ENCODE measurements at places on chromosomes 12 and 14.

DNA sequence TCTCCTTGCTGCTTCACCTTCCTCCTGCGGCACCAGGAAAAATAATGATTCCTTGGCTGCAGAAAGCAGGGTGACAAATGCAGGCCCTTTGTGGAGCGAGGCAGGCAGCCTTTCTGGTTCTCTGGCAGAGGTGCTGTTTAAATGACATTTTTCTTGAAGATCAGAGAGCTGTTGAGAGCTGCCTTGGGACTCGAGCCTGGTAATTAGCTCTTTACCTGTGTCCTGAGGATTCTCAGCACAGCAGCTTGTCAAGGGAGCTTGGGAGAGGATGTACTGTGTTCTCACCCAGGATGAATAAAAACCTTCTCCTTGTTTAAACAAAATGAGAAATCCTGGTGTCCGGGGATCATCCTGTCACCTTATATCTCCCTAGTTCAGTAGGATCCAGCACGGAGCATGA is 204.0 kb downstream of the AACS start:
- no peak overlapping the region for H3K27ac ChIP-seq
- no peaks in the 10 kb centered on the region for H3K27me3 ChIP-seq
- no peaks in the 10 kb centered on the region for H3K36me3 ChIP-seq
- no peak overlapping the region for H3K4me3 ChIP-seq
- H3K4me1 ChIP-seq, result no peaks in the 10 kb centered on the region
- no peak for DNase-seq

- H3K4me1 ChIP-seq, result no peaks in the 10 kb centered on the region
- H3K27ac ChIP-seq, result no peak overlapping the region
- DNase-seq, result no peak
- no peaks in the 10 kb centered on the region for H3K36me3 ChIP-seq
Observed at GRCh38 chr14:92638904-92639303, 109.5 kb downstream of the LGMN start.

- H3K27ac ChIP-seq, result no peak overlapping the region
- no peaks in the 10 kb centered on the region for H3K36me3 ChIP-seq
- no peak for DNase-seq
- no peak overlapping the region for H3K4me3 ChIP-seq
- no peaks in the 10 kb centered on the region for H3K4me1 ChIP-seq
Observed at GRCh38 chr12:99957866-99958466, 26.8 kb downstream of the ANKS1B start.

GRCh38 chr14:61891170-61891569 is 128.9 kb downstream of the SNAPC1 start:
- DNase-seq, result no peak
- no peak overlapping the region for H3K4me3 ChIP-seq
- peaks cover 1% of the 10 kb centered on the region for H3K27me3 ChIP-seq
- no peaks in the 10 kb centered on the region for H3K36me3 ChIP-seq

GRCh38 chr14:68684466-68685418 is 108.1 kb downstream of the ZFP36L1 start:
- H3K4me1 ChIP-seq, result peaks cover 53% of the 10 kb centered on the region
- no peak for DNase-seq
- H3K4me3 ChIP-seq, result peak overlapping the region; percentile 23
- H3K27me3 ChIP-seq, result no peaks in the 10 kb centered on the region
- no peaks in the 10 kb centered on the region for H3K36me3 ChIP-seq

DNA sequence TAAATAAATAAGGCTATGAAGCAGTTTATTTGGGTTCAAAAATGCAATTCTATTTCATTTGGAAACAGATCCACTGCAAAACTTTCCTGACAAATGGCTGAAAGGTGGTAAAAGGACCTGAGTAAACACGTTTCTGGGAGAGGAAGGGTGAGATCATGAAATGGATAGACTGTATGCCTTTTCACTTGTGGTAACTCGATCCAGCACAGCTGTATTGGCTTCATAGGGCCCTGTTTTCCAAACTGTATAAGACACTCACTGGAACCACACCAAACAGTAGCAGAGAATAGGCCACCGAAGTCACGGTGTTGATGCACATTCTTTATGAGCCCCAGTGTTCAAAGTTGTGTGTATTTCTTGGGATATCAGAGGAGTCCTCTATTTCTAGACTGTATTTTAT is 325.2 kb upstream of the DIO2 start:
- H3K4me1 ChIP-seq, result no peaks in the 10 kb centered on the region
- no peak overlapping the region for H3K27ac ChIP-seq
- no peak for DNase-seq
- no peak overlapping the region for H3K4me3 ChIP-seq

DNA sequence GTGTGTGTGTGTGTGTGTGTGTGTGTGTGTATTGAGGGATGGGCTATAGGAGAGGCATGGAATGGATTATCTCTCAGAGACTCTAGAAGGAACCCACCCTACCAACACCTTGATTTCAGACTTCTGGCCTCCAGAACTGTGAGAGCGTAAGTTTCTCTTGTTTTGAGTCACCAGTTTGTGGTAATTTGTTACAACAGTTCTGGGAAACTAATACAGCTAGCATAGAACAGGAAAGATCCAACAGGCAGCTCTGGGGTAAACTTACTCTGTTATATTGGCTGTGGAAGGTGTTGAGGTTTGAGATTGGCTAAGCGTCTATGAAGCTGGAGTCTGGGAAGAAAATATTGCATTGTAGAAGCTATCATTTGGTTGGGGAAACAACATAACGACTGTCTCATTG is 334.3 kb downstream of the AACS start:
- DNase-seq, result peak; percentile 15
- no peaks in the 10 kb centered on the region for H3K4me1 ChIP-seq
- H3K27me3 ChIP-seq, result no peaks in the 10 kb centered on the region
- no peak overlapping the region for H3K27ac ChIP-seq

Data from CD4-positive, CD25-positive, alpha-beta regulatory T cell (primary cell).